ENCODE measurements at places on chromosomes 12 and 14. TPM values are rescaled to one million over a fixed set of nuclear protein-coding genes. Genes with fewer than 3 reads are reported as not detected.

The SERPINA5 gene
- 0.48 TPM for total RNA-seq

The HOXC9 gene
- not detected for total RNA-seq

The OR6C1 gene
- not detected for total RNA-seq

The PPFIA2 gene
- total RNA-seq: 185 TPM

The TAC3 gene
- 12.9 TPM for total RNA-seq

The CHGA gene
- 270 TPM for total RNA-seq

The RFLNA gene
- 8.2 TPM for total RNA-seq

The GLIPR1L1 gene
- not detected for total RNA-seq

The KRT6A gene
- not detected for total RNA-seq

The PMEL gene
- not detected for total RNA-seq

The FOXA1 gene
- total RNA-seq: not detected
